ENCODE measurements at places on chromosomes 12 and 14.

DNA sequence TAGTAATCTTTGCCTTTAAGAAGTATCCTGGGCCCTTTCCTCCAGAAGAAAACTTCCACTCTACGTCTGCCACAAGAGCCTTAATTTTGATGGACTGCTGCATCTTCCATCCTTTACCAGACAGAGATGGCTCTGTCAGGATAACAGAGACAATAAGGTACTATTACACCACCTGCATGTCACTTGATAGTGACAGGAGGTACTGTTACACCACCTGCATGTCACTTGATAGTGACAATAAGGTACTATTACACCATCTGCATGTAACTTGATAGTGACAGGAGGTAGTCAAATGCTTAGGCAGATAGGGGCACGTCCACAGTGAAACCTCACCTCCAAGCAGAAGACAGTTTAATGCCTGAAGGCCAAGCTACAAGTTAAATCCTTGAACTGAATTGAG, 13.9 kb downstream of the OR6C74 start:
- DNase-seq: no peak

DNA sequence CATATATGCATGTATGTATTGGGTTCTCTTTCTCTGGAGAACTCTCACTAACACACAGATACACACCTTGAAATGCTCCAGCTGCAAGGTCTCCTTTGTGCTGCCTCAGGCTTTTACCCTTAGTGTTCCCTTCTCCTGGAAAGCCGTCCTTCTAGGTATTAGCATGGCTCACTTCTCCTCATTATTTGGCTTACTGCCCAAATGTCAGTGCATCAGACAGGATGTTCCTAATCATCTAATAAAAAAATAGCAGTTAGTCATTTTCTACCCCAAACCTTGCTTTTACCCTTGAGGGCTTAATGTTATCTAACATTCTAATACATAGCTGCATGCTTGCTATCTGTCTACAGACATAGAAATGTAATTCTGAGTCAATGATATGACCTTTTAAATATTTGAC, 109.0 kb upstream of the SLC16A7 start:
- DNase-seq: no peak

- peak; percentile 95 for DNase-seq
These were observed 8.8 kb downstream of the DTX1 start for GRCh38 chr12:113065126-113066007.

DNA sequence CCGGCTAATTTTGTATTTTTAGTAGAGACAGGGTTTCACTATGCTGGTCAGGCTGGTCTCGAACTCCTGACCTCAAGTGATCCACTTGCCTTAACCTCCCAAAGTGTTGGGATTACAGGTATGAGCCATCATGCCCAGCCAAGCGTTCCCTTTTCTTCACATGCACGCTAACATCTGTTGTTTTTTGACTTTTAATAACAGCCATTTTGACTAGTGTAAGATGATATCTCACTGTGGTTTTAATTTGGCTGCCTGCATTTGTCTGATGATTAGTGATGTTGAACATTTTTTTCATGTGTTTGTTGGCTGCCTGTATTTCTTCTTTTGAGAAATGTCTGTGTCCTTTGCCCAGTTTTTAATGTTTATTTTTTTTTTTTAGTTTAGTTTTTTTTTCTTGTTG, 10.2 kb upstream of the YARS2 start:
- no peak for DNase-seq
